ENCODE measurements at places on chromosomes 3 and 15.
A peak's percentile ranks its signal among the peaks of the same experiment; 100 is the strongest.

DNA sequence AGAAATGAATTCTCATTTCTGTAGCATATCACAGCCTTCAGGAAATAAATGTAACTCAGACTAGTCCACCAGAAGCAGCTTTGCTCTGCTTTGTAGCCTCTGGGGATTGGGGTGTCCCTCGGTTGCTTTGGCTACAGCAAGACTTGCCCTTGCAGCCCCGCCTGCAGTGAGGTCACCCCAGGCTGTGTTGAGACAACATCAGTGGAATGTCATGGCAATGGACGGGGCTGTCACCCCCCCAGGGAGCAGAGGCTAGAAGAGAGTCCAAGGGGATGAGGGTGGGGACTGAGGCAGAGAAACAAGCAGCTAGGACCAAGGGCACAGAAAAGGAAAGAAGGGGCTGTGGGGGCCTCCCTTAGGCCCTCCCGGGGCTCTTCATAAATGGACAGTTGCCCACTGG lies 854 bp downstream of the CLEC3B start:
- peak; percentile 94 for DNase-seq

DNA sequence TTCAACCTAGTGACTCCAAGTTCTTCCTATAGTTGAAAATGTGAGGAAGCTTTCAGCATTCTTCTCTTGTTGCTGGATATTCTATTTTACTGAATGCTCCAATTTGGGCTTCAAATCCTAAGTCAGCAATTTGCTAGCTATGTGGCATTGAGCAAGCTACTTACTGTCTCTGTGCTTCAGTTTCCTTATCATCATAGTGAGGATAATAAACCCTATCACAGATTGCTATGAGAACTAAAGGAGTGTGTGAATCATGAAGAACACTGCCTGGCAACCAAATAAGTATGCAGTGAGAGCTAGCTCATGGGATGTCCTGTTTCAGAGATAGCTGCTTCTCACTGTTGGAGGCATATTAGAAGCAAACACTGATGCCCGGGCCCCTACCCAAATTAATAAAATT lies 163.8 kb upstream of the CDIN1 start:
- no peak for DNase-seq

DNA sequence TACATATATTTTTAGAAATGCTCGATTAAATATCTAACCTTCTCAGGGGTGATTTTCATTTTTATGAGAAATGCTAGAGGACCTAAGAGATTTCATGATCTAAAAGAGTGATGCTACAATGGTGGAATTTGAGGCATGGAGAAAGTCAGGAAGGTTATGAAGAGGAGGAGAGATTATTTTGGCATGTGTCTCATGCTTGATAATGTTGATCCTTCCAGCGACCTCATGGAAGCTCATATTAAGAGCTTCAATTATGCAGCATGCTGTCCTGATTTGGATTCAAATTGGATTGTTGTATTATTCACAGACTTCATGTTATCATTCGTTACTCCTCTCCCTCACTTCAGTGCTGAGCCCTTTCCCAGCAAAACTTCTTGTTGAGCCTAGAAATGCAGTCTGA lies 112.5 kb downstream of the RAP2B start:
- DNase-seq: no peak

- DNase-seq: no peak
These were observed 48.8 kb downstream of the CCDC12 start for GRCh38 chr3:46927718-46928073.

GRCh38 chr15:68354268-68354667 lies 76.7 kb downstream of the FEM1B start:
- no peak for DNase-seq

GRCh38 chr3:142613491-142613890 lies 17.3 kb downstream of the PLS1 start:
- no peak for DNase-seq

Data from lower leg skin (tissue), 4 donors.